ENCODE measurements at places on chromosomes 2 and 18.

- no peak for DNase-seq
Observed at GRCh38 chr2:233083782-233084181, 23.6 kb downstream of the INPP5D start.

DNA sequence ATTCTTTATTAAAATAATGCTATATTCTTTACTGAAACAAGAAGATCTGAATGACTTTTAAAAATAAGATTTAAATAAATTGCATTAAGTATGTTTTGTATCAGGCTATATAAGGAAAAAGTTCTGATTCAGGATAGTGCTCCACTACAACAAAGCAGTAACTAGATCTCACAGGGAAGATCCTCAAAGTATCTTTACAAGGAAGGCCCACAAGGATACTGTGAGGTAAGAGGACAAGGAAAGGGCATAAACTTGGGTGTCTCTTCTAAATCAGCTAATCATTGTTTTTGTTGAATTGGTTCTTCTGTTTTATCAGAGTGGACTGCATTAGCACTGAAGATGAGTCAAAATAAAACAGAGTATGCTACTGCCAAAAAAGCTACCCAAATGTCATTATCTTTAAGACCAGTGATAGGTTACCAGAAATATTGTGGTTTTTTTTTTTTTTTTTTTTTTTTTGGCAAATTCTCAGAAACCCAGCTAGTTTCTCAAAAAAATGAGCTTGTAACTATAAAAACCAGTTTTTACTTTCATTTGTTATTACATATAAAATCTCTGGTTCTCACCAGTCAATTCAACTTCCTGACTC is 160.9 kb downstream of the BAZ2B start:
- no peak for DNase-seq

DNA sequence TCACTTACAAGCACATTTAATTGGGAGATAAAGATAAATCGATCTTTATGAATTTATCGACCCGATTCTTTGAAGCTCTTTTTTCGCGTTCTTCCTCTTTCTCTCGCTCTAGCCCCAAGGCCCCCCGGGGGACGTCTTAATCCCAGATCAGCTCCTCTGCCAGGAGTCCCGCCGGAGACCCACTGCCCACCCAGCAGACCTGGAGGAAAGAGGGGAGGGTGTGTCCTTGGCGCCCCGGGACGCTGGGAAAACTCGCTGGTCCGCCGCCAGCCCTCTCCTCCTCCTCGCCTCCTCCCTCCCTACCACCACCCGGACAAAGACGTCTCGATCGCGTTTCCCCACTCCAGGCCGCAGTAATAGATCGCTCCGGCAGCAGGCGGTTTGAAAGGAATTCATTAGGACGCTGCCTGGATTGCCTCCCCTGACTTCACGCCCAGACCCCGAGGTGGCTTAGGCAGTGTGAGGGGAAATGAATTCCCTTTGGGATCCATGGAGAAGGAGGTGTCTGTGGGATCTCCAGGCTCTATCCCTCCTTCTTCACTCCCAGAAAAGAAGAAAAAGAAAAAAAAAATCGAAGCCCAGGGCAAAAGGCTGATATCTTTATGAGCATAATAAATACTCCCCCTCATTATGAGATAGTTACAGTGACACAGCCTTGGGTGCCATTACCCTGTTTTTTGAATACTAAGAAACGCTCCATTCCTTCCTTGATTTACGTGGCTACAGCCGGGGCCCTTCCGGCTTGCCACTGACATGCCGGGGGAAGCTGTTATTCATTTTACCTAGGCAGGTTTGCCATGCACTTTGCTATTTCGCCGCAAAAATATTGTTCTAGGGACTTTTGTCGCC is 1.8 kb upstream of the GBX2 start:
- DNase-seq, result no peak

DNA sequence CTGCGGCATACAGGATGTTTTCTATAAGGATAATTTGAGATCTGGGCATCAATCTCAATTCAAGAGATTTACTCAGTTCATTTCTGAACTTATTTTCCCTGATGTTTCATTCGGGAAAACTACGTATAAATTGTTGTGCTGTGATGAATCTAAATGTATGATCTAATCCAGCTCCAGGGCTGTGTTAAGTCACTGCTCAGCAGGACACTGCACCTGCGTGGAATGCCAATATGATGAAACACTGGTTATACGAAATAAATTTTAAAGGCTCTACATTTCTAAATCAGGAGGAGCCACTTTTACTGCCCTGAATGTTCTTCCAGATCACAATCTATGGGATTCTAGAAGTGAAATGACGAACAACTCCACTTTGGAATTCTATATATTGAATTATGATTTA is 259.0 kb downstream of the HNMT start:
- DNase-seq, result no peak

DNA sequence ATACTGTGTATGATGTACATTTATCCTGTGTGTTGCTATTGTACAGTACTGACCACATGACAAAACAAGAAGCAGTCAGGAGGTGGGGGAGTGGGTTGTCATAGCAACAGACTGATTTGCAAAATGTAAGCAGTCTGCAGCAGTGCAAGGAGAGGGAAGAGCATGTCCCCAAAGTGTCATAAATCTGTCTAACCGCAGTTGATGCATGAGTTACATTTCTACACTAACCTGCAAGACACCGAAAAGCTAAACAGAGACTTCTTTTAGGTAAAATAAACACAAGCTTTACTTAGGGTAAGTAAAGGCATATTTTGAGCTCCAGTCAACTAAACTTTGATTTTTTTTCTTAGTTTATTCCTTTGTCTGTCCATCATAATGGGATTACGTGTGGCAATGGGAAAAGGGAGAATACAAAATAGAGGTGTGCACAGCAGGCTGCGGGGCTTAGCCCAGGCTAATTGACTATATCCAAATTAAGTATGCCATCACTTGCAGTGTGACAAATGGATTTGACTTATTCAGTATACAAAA is 134.5 kb downstream of the MEIS1 start:
- DNase-seq, result no peak

DNA sequence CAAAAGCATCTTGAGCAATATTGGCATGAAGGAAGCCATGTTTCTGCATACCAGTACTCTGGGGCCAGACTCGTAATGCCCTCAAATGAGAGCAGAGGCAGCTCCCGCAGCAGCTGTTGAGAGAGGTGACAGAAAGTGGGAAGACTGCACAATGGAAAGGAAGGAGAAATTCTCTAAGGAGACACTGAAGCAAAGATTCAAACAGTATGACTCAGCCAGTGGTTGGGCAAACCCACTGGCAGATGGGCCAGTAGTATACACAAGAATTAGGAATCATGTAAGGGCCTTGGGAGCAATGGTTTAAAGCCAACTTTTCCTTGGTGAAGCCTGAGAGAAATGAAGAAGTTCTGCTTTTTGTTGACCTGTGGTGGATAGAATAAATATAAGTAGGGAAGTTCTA is 2092.7 kb upstream of the PIK3C3 start:
- DNase-seq, result no peak

DNA sequence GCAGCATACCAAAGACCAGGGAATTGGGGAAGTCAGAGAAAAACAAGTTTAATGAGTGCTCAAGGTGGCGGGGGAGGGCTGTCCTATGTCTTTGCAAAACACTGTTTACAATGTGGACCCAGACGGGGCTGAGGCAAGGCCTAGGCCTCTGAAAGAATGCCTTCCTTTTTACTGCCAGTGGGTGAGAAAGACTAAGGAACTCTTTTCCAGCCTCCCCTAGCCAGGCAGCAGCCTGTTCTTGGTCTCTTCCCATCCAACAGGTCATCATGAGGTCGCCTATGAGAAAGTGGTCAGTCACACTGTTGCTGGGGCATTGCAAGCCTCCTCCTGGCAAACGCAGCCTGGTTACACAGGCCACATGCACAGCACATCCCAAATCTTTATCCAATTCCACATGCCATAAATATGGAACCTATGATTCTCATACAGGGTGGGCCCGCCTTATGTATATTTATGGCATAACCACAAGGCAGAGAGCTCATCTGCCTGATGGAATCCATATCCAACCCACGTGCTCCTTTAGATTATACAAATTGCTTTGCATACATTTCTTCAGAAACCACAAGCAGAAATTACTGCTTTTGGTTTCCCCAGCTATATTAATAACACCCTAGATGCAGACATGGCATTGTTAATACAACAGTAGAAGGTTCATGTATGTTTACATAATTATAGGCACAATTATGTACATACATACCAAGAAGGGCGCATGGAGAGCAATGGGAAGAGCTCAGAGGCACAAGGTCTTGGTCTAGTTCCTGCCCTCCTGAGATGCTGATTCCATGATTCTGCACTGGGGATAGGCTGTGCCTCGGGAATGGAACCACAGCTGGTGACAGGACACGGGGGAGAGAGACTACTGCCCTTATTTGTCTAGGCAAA is 48.6 kb downstream of the NRP2 start:
- DNase-seq, result no peak

DNA sequence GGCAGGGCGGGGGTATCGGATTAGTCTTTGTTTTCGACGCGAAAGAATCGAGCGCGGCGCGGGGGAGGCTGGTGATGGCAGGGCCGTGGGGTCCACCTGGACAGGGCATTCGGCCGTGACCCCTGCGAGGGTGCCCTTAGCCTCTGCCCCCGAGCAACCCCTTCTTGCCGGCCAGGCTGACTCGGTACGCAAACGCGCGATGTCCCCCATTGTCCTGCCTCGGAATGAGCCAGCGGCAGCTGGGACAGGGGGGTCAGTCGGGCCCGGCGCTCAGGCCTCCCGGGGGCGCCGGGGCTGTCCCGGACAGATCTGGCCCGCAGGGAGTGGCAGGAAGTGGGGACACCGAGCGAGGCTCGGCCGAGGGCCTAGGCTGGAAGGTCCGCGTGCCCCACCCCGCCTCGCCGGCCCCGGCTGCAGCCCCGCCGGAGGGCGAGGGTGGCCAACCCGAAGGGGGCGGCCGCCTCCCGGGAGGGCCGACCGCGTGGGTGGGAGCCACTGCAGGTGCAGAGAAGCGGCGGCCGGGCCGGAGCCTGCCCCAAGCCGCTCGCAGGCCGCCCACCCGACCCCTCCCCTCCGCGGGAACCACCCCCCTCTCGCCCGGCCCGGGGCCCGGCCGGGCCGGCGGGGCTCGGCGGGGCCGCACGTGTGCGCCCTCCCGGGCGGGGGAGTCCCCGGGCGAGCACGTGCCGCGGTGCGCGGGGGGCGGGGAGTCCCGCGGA is at the start of gene TET3:
TSS of gene TET3 (plus strand) at position 708 of the 719 bp plus-strand sequence. CDS start 1,494 bp downstream, outside the sequence.
- DNase-seq, result no peak

DNA sequence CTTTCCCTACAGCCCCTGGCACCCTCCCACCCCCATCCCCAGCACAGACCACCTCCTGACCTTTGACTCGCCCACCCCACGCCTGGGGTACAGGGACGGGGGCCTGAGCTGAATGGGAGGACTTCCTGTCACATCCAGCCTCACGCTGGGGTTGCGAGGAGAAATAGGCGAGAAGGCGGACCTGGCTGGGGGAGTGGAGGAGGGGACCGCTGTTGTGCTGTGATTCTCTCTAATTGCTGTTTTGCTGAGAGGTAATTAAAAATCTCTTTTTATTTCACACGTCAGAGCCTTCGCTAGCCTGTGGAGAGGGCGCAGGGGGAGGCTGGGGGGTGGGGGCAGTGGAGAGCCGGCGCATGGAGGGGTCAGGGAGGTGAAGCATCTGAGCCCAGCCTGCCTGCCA is 9.7 kb upstream of the ECEL1 start:
- no peak for DNase-seq

- no peak for DNase-seq
Observed at GRCh38 chr2:149773006-149773405, 185.4 kb upstream of the MMADHC start.

DNA sequence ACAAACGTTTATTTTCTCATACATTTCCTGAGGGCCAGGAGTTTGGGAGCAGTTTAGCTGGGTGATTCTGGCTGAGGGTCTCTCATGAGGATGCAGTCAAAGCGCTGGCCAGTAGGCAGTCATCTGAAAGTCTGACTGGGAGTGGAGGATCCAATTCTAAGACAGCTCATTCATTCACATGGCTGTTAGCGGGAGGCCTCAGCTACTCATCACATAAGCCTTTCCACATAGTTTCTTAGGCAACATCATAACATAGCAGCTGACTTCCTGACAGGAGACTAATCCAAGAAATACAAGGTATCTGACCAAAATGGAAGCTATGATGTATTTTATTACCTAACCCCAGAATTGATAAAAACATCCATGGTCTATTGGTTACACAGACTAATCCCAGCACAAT is 2.9 kb upstream of the MRPL44 start:
- no peak for DNase-seq

DNA sequence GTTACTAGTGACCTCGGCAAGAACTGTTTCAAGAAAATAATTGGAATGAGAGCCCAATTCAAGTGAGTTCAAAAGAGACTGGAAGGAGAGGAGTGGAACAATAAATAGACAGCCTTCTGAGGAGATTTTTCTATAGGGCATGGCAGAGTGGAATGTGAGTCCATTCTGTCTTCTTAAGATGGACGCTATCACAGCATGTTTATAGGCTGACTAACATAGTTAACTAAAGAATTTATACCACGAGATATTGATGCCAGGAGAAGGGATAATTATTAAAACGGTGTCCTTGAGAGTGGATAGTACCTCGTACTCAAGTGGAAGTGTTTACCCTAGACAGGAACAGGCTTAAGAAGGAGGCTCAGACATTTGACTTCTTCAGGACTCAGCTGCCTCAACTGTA is 143.5 kb upstream of the RBBP8 start:
- DNase-seq, result no peak

DNA sequence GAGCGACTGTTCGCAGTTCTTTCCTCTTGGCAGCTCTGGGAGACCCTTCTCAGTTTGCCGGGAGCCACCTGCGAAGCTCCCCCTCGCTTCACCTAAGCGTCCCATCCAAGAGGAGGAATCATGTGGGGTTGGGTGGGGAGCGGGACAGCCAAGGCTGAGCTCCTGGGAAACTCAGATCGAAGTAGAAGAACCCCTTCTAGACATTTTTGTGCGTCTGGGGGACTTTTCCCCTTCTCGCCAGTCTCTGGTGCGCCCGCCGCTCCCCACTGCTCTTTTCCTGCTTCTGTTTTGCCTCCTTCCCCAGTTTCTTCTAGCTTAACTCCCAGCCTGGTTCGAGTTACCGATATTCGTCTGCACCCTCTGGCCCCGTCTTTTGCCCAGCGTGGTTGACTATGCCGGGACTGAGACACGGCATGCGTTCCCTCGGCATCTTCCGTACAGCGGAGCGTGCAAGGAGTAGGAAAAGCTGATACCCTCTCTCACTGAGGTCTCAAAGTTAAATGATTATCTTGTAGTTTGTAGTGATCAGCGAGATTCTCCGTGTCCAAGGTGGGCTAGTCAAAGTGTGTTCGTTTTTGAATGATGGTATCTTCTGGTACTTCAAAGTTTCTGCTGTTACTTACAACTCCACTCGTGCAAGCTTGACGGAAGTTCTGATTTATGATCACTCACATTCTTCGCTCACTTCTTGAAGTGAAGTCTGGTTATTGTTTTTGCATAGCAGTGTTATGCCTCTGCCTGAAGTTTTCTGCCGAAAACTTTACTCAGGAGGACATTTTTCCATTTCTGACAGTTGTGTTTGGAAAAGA is 664 bp downstream of the CAMKMT start:
- peak; percentile 21 for DNase-seq

- no peak for DNase-seq
Observed at GRCh38 chr2:226623587-226624368, 175.8 kb downstream of the IRS1 start.

DNA sequence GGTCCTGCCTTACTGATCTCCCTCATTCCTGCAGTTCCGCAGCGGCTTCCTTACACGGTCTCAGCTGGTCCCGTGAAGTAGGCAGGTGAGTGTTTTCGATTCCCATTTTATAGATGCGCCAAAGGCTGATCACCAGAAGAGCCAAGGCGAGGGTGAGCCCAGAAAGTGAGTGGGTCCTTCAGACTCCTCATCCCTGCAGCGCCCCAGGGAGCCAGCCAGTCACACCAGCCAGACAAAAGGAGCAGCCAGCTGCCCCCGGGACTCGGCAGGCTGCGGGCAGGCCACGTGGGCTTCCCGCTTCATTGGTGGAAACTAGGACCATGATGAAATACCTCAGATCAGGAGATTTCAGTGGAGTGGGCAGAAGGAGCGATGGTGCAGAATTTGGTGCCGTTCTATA is 85.9 kb downstream of the SMAD7 start:
- DNase-seq, result no peak
